ENCODE measurements at places on chromosomes 2 and 18.

- no peak for DNase-seq
Measured at GRCh38 chr2:106812841-106813240, 73.1 kb downstream of the ST6GAL2 start.

GRCh38 chr18:53944721-53945120 is 279.7 kb downstream of the MBD2 start:
- DNase-seq, result peak; percentile 62

DNA sequence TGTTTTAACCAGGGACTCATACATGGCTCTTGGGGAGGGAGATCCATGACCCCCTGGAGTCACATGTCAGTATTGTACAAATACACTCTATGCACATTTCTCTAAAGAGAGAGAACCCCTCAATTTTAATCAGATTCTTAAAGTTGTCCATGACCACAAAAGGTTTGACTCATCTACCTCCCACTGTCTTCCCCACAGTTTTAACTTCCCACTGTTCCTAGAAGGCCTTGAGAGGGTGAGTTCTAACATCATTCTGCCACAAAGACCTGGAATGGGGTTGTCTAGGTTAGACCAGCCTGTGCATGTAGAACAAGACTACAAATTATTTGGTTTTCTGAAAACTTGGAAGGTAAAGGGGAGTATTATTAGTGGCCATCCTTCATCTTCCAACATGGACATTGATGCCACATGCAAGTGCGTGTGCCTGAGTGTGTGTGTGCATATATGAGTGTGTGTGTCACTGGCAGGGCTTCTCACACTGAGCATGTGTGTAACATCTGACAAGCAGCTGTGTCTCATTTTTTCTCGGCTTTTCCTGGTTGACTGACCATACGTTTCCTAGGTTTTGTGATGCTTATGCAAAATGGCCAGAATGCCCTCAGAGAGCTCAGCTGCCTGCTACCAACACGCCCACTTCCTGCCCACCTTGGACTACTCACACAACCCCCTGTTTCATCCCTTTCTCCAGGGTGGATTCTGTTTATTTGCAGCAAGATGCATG is 94.6 kb upstream of the LGALSL start:
- DNase-seq, result peak; percentile 73

DNA sequence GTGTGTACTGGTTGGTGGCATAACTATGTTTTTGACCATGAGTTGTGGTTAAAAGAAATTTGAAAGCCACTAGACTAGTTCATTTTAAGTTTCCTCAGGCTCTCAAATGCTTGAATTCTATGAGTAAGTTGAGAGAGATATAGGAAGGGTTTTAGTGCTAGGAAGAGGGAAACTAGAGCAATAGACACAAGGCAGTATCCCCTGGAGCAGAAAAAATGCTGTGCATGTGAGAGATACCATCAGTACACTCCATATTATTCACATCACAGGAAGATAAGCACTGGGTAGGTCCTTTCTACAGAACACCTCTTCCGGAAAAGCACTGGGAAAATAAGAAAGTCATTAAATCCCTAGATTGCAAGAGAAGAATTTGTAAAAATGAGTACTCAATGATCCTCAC is 19.3 kb upstream of the DSG3 start:
- DNase-seq, result no peak
